ENCODE measurements at places on chromosomes 1 and 21.

- DNase-seq: no peak
These were observed 1.4 kb downstream of the PLA2G5 start for GRCh38 chr1:20071416-20071815.

GRCh38 chr1:110056285-110056683, 14.2 kb downstream of the ALX3 start:
- no peak for DNase-seq

DNA sequence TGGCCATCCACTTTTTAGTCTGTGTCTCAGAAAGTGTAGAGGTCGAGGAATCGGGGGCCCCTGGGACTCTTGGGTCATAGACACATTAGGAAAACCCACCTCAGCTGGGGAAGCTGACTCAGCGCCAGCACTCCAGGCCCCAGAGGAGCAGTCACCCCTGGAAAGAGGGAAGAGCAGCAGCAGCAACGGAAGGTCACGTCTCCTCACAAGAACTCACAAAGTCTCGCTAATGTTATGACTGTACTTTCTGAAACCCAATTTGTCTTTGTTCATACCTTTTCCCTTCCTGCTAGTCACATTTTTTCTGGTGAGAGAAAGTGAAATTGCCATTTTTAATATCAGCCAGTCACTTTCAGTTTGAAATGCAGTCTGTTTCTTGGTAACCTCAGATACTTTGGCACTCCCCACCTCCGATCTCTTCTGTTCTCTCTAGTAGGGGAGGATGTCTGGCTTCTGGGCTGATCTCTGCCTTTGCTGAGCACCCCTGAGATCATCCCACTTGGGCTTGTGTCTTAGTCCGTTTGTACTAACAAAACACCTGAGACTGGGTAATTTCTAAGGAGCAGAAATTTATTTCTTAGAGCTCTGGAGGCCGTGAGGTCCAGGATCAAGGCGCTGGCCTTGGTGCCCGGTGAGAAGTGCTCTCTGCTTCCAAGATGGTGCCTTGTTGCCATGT, 6.0 kb upstream of the NLRP3 start:
- no peak for DNase-seq

- DNase-seq: no peak
These were observed 250.8 kb downstream of the FAM72C start for GRCh38 chr1:143721024-143721373.

- no peak for DNase-seq
These were observed 147.3 kb downstream of the MRPL39 start for GRCh38 chr21:25459993-25460392.

DNA sequence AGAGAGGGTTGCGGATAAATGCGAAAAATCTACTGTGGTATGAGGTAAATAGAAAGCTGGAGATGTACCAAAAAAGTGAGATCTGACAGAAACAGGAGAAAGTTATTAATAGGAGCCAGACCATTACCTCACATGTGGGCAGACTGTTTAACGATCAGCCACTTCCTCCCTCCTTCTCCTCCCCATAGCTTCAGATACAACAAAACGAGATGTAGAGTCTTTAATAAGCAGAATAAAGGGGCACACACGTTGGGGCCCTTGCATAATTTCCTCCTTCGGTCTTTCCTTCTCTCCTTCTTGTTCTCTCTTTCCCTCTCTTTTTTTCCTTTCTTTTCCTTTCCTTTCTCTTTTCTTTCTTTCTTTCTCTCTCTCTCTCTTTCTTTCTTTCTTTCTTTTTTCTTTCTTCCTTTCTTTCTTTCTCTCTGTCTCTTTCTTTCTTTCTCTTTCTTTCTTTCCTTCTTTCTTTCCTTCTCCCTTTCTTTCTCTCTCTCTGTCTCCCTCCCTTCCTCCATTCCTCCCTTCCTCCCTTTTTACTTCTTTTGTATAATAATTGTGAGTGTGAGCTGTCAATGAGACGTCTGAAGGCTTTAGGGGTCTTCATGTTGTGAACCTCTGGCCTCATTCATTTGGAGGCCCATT, 242.1 kb downstream of the GRIK1 start:
- DNase-seq: no peak

DNA sequence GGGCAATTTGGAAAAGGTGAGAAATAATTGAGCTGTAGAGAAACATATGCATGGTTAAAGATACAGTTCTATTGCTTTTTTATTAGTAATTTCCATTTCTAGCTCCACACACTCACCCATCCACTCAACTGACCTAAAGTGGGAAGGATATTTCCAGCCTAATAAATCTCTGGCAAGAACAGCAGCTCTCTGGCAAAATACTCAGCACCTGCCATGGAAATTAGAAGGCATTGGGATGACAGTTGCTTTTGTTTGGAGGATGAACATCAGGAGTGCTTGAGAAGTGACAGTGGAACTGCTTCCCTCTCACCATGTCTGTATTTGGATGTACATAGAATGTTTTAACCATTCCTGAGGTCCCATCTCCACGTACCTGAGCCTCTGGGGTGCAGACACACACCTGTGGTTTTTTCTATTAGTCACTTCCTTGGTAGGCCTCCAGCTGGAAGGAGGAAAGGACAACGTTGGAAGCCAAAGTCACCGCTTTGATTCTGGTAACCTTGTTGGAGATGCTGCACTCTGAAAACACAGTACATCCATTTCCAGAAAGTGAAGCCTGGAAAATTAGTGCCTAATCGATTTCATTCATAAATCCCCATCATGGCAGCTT, 62.3 kb upstream of the RUNX1 start:
- no peak for DNase-seq

GRCh38 chr1:111563619-111564018, 56.0 kb upstream of the RAP1A start:
- DNase-seq: peak; percentile 78

- no peak for DNase-seq
These were observed 7.7 kb upstream of the S100A2 start for GRCh38 chr1:153573351-153573750.

DNA sequence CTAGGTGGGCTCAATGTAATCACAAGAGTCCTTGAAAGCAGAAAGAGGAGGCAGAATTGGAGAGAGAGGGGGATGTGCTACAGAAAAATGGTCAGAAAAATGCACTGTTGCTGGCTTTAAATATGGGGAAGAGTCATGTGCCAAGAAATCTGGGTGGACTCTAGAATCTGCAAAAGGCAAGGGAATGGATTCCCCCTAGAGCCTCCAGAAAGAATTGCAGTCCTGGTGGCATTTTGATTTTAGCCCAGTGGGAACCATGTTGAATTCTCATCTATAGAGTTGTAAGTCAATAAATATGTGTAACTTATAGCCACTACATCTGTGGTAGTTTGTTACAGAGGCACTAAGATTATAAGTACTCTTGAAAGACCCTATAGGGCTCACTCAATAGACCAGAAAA, 210.3 kb downstream of the ASTN1 start:
- DNase-seq: no peak

DNA sequence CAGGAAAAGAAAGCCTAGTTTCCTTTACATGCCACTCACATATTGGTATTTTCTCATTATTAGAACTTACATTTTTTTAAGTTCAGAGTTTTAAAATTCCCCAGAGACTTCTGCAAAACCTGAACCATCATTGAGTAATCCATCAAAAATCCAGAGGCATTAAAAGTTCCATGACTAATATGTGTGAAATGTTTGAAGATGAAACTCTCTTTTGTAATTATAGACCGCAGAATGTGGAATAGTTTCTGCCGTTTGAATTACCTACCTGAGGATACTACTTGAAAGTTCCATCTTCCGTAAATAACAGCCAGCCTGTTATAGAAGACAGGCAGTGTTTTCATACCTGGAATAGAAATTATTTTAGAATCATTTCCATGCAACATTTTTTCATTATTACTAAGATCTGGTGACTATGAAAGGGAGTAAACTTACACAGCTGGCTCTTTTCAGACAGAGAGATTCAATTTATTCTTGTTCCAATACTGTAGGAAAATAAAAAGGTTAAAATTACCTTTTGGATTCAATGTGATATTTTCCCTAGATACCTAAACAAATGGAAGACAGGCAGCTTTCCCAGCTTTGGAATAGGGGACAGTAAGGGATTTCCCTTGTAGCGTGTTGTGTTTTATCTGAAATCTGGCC, 131.4 kb downstream of the ST6GALNAC5 start:
- DNase-seq: peak; percentile 72

GRCh38 chr1:12184008-12184681, 17.4 kb downstream of the TNFRSF1B start:
- no peak for DNase-seq

DNA sequence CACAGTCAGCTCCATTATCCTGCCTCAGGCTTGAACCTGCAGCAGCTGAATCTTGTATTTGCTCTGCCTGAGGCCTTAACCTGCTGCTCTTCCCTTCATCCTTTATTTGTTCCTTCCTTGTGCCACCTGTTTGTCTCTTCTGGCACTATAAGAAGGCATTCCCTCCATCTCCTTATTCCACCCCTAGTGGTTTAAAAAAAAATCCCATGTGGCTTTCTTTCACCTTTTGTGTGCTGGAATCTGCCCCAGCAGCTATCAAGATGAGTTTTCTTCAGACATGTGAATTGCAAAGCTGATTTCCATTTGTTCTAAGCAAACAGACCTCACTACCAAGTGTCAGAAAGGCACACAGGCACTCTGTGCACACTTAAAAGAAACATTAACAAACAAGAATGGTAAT, 294.6 kb downstream of the TTLL7 start:
- no peak for DNase-seq

DNA sequence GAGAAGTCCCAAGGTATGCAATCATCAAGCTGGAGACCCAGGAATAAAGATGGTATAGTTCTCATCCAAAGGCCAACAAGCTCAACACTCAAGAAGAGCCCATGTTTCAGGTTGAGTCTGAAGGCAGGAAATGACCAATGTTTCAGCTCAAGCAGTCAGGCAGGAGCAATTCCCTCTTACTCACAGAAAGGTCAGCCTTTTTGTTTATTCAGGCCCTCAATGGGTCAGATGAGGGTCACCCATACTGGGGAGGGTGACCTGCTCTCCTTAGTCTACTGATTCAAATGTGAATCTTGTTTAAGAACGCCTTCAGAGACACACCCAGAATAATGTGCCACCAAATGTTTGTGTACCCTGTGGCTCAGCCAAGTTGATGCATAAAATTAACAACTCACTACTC, 262.4 kb downstream of the USP25 start:
- peak; percentile 43 for DNase-seq

GRCh38 chr21:38773099-38774061, 32.3 kb upstream of the ETS2 start:
- peak; percentile 96 for DNase-seq

GRCh38 chr1:39680751-39681150, 8.8 kb upstream of the NT5C1A start:
- no peak for DNase-seq

DNA sequence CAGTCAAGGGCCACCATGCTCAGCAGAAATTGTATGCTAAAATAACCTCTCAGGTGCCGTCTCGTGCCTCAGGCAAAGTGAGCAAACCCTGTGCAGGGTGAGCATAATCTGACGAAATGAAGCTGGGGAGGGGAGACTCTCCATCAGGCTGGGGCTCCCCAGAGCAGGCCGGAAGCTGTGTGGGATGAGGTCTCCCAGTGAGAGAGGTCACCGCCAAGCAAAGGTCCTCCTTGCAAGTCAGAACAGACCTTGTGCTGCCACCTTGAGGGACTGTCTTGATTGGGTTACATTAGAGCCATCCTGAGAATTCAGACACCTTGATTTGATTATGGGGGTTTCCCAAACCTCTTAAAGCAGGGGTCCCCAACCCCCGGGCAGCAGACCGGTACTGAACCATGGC, 64.2 kb downstream of the ZNF684 start:
- no peak for DNase-seq

- DNase-seq: no peak
These were observed 131.8 kb upstream of the PKN2 start for GRCh38 chr1:88552226-88552625.

- DNase-seq: no peak
These were observed 28.1 kb upstream of the BTG3 start for GRCh38 chr21:17640821-17641220.

- DNase-seq: no peak
These were observed 92.7 kb upstream of the COG2 start for GRCh38 chr1:230549625-230550024.

GRCh38 chr1:201480231-201481003, 11.4 kb upstream of the PHLDA3 start:
- DNase-seq: peak; percentile 76

GRCh38 chr21:26845066-26845758, at the start of gene ADAMTS1:
ADAMTS1 (minus strand) TSS chr21:26845409; CDS start chr21:26844954, 455 bp downstream.
- DNase-seq: peak; percentile 51

- DNase-seq: no peak
These were observed 30.0 kb downstream of the EPHA10 start for GRCh38 chr1:37734629-37735591.

GRCh38 chr1:161899091-161899490, 124.6 kb downstream of the OLFML2B start:
- no peak for DNase-seq

DNA sequence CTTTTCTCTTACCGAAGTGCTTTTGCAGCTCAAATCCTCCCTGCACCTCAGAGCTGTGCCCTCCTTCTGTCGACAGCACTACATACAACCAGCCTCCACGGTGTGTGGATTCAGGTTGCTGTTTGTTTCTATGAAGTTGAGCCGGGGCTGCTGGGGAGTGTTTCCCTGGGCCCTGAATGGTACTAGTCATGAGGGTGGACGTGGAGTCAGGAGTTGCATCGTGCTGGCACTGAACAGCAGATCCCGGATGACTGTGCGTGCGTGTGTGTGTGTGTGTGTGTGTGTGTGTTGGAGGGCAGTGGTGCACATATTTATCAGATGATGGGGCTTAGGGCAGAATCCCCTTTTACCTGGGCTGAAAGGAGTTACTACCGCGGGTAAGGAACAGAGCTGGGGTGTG, 47.0 kb downstream of the ACTL8 start:
- no peak for DNase-seq

DNA sequence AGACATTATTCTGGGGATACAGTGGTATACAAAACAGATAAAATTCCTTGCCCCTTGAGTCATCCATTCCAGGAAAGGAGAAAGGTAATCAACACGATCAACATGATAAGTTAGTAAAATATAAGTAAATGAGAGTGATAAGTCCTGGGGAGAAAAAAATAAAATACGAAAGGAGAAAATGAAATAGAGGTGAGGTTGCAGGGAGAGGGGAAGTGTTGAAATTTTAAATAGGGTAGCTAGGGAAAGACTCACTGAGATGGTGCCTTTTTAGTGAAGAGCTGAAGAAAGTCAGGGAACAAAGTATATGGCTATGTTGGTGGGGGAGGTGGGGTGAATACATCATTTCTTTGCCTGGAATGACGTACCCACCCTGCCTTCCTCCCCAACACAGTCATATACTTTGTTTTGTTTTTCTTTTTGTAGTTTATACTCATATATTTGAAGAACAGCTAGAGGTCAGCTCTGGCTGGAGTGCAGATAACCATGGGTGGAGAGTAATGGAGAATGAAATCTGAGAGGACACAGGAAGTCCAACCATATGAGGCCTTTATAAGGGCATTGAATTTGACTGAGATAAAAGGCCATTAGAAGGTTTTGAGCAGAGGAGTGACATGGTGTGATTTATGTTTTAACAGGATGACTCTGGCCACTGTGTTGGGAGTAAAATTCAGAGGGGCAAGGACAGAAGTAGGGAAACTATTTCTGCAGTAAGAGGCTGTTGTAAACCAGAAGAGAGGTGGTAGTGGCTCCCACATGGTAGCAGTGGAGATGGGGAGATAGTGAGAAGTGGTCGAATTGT, 54.8 kb downstream of the OSBPL9 start:
- DNase-seq: peak; percentile 75

- no peak for DNase-seq
These were observed 59.5 kb downstream of the NFASC start for GRCh38 chr1:204930155-204930523.

GRCh38 chr1:29519108-29519787, 282.9 kb downstream of the PTPRU start:
- DNase-seq: no peak
